ENCODE measurements at places on chromosomes 13 and 19. TPM values are rescaled to one million over a fixed set of nuclear protein-coding genes. Genes with fewer than 3 reads are reported as not detected.

Gene NPAS1
- 2.9 TPM for total RNA-seq

GRCh38 chr19:45439190-45439568 lies 15.5 kb upstream of the ERCC1 start:
- no peak for DNase-seq

GRCh38 chr19:11054200-11054599 lies 35.1 kb upstream of the LDLR start:
- no peak for DNase-seq

DNA sequence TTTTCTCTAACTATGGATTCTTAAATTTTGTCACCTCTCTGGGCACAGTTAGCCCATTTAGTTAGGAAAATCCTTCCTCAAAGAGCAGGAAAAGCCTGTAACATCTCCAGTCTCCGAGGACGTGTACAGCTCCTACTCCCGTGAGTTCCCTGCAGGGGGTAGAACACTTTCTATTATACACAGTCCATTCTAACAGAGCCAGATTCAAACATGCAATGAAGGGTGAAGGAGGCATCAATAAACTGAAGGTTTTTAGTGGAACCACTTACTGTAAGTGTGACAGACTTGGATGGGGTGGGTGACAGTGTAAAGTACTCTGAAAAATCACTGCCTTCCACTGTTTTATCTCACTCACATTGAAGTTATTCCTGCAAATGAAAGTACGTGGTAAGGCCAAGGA lies 204.7 kb upstream of the DACH1 start:
- DNase-seq = no peak

DNA sequence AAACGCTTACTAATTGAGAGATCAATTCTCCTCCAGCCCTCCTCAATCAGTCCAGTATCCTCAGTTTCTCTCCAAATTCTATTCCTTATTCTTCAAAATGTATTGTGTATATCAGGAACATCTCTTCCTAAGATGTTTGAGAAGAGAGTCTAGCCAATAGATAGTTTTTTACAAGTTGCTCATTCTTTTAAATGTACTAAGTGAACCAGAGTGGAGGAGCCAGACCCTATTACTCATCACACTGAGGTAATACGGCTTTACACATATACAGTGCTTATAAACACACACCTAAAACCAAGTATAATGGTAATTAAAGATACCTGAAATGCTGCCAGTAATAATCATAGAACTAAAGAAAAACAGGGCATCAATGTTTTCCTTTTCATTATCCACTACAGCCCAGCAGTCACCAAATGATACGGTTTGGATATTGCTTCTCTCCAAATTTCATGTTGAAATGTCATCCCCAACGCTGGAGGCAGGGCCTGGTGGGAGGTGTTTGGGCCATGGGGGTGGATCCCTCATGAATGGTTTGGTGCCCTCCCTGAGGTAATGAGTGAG lies 45.2 kb upstream of the HMGB1 start:
- no peak for DNase-seq

Gene CRX
- not detected for total RNA-seq

DNA sequence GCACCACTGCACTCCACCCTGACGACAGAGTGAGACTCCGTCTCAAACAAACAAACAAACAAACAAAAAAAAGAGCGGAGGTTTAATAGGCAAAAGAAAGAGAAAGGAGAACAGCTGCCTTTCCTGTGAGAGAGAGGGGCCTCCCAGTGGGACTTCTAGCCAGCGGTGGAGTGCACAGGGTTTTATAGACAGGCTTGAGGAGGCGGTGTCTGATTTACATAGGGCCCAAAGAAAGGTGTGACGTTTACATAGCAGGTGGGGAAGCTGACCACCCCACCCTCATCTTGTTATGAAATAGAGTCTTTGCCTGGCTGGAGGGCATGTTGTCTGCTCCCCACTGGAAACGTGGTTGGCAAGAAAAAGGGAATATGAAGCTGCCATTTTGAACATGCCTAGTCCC lies 106.0 kb upstream of the CSNK1A1L start:
- DNase-seq = no peak

- no peak for DNase-seq
Observed at GRCh38 chr19:6766357-6767080, 716 bp downstream of the SH2D3A start.

Gene LATS2
- 1.2 TPM for total RNA-seq

DNA sequence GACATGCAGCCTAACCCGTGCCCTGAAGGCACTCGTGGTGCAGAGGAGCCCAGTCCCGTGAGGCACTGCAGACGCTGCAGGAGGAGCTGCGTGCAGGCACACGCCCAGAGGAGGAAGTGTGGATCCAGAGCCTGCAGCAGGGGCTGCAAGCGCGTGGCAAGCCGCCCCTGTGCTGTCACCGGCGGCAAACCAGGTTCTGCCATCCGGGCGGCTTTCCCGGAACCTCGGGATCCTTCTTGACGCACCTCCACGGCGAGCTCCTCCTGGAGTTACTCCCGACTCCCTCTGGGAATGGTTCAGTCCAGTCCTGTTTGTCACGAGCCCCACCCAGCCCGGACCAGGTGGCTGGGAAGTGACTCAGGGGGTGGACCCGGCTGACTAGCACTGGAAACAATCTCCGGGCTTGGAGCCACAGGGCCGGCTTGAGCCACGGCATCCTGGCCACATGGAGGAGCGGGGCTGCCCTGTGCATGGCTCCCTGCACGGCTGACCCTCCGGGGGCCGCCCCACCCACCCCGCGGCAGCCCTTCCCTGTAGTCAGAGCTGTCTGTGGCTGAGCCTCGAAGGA lies 10.2 kb downstream of the DPP9 start:
- no peak for DNase-seq

- no peak for DNase-seq
Observed at GRCh38 chr13:46531953-46532352, 21.0 kb upstream of the LRCH1 start.

- no peak for DNase-seq
Observed at GRCh38 chr19:41025871-41026270, 34.8 kb downstream of the CYP2B6 start.

- no peak for DNase-seq
Observed at GRCh38 chr13:111225810-111226546, 94.5 kb upstream of the TEX29 start.

DNA sequence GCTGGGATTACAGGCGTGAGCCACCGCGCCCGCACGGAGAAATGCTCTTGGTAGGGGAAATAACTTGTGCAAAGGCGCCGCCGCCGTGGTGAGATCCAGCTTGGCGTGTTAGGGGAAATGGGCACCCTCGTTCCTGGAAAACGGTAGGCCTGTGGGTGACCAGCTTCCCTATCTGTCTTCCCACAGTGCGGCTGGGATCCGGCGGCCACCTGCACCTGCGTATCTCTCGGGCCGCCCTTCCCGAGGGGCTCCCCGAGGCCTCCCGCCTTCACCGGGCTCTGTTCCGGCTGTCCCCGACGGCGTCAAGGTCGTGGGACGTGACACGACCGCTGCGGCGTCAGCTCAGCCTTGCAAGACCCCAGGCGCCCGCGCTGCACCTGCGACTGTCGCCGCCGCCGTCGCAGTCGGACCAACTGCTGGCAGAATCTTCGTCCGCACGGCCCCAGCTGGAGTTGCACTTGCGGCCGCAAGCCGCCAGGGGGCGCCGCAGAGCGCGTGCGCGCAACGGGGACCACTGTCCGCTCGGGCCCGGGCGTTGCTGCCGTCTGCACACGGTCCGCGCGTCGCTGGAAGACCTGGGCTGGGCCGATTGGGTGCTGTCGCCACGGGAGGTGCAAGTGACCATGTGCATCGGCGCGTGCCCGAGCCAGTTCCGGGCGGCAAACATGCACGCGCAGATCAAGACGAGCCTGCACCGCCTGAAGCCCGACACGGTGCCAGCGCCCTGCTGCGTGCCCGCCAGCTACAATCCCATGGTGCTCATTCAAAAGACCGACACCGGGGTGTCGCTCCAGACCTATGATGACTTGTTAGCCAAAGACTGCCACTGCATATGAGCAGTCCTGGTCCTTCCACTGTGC lies 2.4 kb downstream of the GDF15 start:
- DNase-seq = peak; percentile 93

- no peak for DNase-seq
Observed at GRCh38 chr13:113029487-113030258, 60.7 kb downstream of the MCF2L start.

DNA sequence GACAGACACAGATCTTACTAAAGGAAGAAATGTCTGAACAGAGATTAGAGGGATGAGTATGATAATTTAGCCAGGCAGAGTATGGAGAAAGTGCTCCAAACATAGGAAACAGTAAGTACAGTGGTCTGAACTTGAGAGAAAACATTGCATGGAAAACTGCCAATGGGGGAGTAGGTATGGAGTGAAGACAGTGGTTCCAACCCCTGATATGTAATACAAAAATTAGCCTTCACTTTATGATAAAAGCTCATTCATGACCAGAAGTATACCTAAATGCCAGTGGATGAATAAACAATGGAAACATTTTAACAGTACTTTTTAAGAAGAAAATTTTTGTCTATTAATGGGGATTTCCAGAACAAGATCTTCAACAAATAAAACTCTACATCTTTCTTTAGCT lies 334.0 kb downstream of the DIAPH3 start:
- DNase-seq = no peak

GRCh38 chr19:9673912-9674662 lies 813 bp downstream of the ZNF562 start:
- DNase-seq = no peak

DNA sequence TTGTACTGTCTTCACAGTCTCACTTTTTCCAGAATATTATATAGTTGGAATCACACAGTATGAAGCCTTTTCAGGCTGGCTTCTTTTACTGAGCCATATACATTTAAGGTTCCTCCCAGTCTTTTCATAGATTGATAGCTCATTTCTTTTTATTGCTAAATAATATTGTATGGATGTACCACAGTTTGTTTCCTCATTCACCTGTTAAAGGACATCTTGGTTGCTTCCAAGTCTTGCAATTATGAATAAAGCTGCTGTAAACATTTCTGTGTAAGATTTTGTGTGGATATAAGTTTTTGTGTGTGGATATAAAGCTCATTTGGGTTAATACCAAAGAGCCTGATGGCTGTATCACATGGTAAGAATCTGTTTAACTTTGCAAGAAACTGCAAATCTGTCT lies 24.5 kb upstream of the CYP2A7 start:
- DNase-seq = no peak

Gene TUBA3C
- not detected for total RNA-seq

DNA sequence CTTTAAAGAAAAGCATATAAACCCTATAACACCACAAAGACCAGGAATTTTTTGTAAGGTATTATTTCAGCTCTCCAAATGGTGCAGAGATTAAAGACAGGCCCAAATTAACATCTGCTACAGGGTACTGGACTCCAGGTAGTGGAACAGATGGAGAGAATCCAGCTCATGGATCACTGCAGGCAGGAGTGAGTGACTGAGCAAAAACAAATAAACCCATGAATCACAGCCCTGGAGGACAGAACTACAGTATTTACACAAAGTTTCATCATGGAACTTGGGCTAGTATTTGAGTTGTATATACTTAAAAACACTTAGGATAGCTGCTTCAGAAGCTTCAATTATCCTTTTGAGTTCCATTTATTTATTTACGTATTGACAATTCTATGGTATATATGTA lies 132.8 kb upstream of the SPRY2 start:
- DNase-seq = no peak

- DNase-seq = no peak
Observed at GRCh38 chr19:4538601-4538954, 1.3 kb downstream of the LRG1 start.

- no peak for DNase-seq
Observed at GRCh38 chr13:25881971-25882451, 169.8 kb downstream of the SHISA2 start.

- DNase-seq = no peak
Observed at GRCh38 chr19:5099701-5100221, 130.8 kb downstream of the KDM4B start.

DNA sequence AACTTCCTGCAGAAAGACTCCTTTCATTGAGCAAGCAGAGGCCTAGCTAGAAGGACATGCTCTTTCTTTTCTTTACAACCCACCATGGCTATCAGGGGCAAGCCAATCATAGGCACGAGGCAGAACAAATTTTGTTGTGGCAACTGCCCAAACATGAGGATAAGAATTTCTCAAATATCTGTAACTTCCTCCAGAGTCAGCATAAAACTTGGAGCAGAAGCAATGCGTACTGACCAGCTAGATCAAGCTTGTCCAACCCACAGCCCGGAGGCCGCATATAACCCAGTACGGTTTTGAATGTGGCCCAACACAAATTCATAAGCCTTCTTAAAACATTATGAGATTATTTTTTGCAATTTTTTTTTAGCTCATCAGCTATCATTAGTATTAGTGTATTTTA lies 87.0 kb upstream of the SOX21 start:
- no peak for DNase-seq

- DNase-seq = no peak
Observed at GRCh38 chr13:22040810-22041364, 370.0 kb downstream of the FGF9 start.

Gene KRTDAP
- total RNA-seq = not detected

- peak; percentile 89 for DNase-seq
Observed at GRCh38 chr19:49801966-49802661, 11.0 kb downstream of the FUZ start.

DNA sequence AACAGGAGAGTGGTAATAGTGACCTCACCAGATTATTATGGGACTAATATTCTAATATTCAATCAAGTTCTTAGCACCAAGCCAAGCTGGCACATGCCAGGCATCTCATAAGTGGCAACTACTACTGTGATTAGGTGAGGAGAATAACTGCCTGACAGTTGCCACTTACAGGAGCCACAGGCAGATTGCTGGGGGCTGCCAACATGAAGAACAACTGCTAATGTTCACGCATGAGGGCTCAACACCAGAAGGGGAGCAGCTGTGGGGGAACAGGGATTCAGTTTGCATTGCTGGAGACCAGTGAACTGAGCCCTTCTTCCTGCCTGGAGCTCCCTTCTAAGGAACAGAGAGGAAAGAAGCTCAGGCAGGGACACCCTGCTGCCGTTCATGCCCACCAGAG lies 504.5 kb downstream of the FOXO1 start:
- no peak for DNase-seq

DNA sequence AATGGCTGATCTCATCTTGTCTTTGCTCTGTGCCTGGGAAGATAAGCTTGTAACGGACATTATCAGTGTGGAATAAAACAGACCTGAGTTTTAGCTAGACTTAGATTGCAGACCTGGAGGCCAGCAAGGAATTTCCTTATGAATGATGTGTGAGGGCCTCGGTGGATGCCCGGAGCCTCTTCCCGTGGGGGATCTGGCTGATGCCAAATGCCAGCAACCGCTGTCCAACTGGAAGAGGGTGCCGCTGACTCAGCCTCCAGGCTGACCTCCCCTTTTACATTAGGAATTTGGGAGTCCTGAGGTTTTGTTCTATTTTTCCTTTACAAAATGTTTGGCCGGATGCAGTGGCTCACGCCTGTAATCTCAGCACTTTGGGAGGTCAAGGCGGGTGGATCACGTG lies 19.6 kb upstream of the LILRA2 start:
- no peak for DNase-seq
